Activated CD4-positive, alpha-beta T cell treated with anti-CD3 and anti-CD28 coated beads for 24 hours (primary cell): ENCODE measurements at places on chromosomes 13 and 19.

DNA sequence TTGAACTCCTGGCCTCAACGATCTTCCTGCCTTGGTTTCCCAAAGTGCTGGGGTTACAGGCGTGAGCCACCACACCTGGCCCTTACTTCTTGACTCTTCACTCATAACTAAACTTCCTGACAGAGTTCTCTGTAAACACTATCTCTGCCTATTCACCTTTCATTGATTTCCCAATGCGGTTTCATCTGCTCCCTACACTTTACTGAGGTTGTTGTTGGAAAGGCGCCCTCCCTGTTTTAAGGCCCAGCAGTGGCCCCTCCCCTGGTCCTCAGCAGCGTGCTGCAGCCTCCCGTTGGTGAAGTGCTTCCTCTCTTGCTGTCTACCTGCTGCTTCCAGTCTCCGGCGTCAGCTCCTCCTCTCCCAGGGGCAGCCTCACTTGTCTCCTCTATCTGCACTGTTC lies 26.7 kb upstream of the CEBPA start:
- no peak for DNase-seq

- no peak for DNase-seq
Observed at GRCh38 chr13:42603571-42603970, 29.6 kb downstream of the TNFSF11 start.

DNA sequence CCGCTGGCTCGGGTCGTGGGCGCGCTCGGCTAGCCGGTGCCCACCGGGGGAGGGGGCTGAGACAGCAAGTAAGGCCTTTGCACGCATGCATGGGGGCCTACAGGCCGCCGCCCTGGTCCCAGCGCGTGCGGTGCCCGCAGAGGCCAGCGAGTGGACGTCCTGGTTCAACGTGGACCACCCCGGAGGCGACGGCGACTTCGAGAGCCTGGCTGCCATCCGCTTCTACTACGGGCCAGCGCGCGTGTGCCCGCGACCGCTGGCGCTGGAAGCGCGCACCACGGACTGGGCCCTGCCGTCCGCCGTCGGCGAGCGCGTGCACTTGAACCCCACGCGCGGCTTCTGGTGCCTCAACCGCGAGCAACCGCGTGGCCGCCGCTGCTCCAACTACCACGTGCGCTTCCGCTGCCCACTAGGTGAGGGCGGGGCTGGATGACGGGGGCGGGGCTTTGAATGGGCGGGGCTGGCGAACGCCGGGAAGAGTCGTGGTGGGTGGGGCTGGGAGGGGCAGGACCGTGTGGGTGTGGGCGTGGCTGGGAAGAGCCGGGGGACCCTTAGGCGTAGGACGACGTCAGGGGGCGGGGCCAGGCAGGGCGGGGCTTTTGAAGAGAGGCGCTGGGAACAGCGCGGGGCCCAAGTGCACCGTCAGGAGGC lies 2.1 kb downstream of the CILP2 start:
- DNase-seq: peak; percentile 49

- DNase-seq: no peak
Observed at GRCh38 chr19:47839411-47839810, 17.7 kb downstream of the CRX start.

GRCh38 chr19:21848706-21849105 lies 12.7 kb upstream of the ZNF43 start:
- no peak for DNase-seq

DNA sequence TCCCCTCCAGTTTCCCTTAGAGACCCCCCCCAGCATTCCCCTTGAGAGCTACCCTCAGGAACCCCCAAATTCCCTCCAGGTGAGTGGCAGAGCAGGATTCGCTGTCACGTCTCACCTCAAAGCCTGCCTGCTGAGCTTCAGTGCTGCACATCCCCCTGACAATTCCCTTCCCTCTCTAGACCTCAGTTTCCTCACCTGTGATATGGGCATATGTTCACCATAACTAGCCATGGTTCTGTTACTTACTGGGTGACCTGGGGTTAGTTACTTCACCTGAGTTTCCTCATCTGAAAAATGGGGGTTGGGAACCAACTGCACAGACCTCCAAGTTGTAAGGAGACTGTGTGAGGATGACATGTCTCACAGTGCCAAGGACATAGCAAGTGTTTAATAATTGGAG lies 75.5 kb downstream of the RYR1 start:
- no peak for DNase-seq

GRCh38 chr19:42555317-42555716 lies 27.0 kb upstream of the CEACAM1 start:
- no peak for DNase-seq

DNA sequence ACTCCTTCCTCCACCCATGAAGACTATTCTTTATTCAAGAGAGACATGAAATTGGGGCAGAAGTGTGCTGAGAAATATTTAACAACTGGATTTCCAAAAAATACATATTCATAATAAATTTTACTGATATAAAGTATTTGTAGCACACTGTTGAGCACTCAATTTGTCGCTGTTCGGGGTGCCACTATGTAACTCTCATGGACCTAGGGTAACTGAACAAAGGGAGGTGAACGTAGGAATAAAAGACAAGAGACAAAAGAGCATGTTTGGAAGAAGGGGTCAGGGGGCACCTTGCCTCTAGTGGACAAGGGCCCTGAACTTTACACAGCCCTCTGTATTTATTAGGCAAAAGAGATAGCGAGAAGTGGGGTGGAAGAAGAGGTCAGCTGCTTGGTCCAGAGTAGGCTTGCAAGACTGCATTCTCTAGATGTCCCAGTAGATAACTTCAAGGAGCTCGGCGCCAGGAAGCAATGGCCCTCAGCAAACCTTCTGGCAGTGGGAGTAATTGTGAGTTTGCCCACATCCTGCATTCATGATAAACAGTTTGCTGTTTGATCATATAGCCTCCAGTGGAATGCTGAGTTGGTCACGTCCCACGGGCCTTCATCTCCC lies 4.5 kb upstream of the ZNF175 start:
- DNase-seq: no peak

DNA sequence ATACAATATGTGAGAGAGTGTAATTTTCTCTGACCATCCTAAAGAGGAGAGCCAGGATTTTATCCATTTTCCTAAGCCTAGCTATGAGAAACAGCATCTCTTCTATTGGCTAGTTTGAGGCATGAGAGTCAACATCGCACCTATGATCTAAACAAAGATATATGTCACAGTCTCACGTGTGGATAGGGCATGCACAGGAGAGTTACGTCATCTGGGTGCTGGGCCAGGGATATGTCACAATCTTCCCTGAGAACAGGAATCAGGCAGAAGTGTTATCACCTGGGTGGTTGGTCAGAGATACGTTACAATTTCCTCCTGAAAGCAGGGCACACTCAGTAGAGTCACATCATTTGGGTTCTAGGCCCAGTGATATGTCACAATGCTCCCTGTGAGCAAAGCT lies 53.9 kb upstream of the ZNF730 start:
- no peak for DNase-seq
